ENCODE measurements at places on chromosomes 7 and 10.

- no peak for DNase-seq
These were observed 6.3 kb downstream of the MYO1G start for GRCh38 chr7:44972562-44972961.

GRCh38 chr7:104960741-104961448, 53.1 kb upstream of the KMT2E start:
- DNase-seq = no peak

- no peak for DNase-seq
These were observed 63.6 kb upstream of the TRIM24 start for GRCh38 chr7:138396251-138397070.

DNA sequence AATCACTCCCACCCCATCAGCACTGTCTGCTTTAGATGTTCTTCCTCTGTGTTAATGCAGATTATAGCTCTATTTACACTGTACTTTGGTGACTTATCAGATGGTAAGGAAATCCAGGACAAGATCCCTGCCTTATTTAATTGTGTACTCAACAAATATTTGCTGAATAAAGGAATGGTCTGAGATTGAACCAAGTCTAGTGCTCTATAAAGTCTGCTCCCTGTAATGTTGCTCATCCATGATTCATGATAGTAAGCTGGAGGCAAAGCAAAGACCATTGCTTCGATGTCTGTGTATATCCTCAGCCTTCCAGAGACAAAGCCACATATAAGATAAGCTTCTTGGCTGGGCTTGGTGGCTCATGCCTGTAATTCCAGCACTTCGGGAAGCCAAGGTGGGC, 33.5 kb downstream of the PLCE1 start:
- DNase-seq = no peak

- no peak for DNase-seq
These were observed 891 bp upstream of the WAPL start for GRCh38 chr10:86522510-86522855.

GRCh38 chr10:7449063-7449695, 38.3 kb upstream of the SFMBT2 start:
- no peak for DNase-seq

GRCh38 chr10:115335366-115335765, 242.2 kb downstream of the ATRNL1 start:
- DNase-seq = no peak

- peak; percentile 90 for DNase-seq
These were observed 48.7 kb upstream of the FXYD4 start for GRCh38 chr10:43322769-43323168.

- DNase-seq = no peak
These were observed 237.4 kb downstream of the FOXP2 start for GRCh38 chr7:114652041-114652440.

DNA sequence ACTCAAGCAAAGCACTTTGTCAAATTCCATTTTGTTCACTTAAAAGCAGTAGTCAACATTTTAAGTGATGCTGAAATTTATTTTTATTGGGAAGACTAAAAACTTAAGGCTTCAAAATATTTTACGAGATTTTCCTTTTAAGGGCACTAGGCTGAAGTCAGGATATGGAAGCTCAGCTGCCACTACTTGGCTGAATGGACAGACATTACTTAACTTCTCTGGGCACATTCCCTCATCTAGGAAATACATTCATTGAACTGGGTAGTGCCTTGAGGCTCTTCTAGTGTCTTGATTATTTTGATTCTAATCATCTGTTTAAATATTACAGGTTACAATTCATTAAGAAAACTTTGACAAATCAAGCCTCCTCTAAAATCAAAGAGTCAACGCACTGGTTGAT, 11.1 kb downstream of the MEOX2 start:
- no peak for DNase-seq

DNA sequence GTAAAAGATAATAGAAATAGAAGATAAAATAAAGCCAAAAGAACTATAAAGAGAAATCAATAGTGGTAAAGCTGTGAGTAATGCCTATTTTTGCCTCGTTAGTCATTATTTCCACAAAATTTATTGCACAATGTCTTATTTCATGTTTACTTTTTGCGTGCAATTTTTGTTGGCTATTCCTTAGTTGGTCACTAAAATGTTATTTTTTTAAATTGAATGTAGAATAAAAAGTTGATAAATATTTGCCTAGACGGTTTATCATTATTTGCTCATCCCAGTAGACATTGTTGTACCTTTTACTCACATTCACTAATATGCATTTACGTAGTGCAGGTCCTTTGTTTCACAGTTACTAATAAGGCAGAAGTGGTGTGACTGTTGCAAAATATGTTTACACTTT, 227.8 kb upstream of the BMPER start:
- no peak for DNase-seq

- no peak for DNase-seq
These were observed 3.6 kb downstream of the ZNF438 start for GRCh38 chr10:31028081-31028480.

DNA sequence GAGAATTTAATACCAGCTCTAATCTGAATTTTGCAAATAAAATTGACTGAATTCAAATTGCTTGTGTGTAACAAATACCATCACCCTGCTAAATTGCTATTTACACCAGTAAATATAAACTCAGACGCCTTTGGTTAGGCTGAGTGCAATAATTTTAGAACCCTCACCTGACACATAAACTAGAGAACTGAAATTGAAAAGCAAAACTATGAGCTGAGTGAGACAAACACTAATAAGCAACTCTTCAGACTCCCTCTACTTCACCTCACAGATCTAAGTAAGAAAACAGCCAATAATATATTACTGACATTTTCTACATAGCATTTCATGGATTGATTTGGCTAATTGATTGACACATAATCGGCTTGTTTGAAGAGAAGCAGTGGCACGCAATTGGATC, 621.2 kb downstream of the REEP3 start:
- DNase-seq = no peak

GRCh38 chr7:110420788-110421187, 670.1 kb upstream of the LRRN3 start:
- no peak for DNase-seq

DNA sequence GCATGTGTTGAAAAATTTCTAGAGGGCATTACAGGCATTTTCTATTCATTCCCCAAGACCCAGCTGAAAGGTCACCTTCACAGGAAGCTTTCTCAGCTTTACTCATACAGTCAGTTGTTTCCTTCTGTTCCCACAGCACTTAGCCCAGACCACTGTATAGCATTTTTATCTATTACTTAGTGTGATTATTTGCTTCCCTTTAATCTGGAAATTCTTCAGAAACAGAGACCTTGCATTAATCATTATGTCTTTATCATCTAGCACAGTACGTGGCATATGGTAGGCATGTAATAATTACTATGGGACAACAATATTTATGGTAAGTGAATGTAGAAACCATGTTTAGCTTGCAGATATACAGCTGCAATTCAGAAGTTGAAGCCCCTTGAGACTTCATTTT, 38.2 kb upstream of the CDK6 start:
- DNase-seq = no peak

DNA sequence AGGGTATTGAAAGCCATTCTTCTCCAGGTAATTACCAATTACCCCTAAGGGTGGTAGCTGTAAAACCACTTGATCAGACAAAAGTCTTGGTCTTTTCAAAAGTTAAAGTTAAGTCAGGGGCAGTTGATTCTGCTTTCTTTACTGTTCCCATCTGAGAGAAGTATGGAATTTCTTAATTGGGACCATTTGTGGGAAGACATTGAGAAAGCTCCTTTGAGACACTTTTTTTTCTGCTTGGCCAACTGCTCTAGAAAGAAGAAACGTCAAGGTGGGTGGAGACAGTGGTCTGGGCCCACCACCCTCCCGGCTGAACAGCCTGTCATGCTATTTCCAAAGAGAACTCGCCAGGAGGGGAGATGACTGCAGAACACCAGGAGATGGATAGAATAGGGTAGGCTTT, 45.3 kb downstream of the WNT2 start:
- DNase-seq = no peak

GRCh38 chr7:132897093-132897687, 184.7 kb downstream of the CHCHD3 start:
- DNase-seq = no peak
